Stimulated activated CD8-positive, alpha-beta memory T cell treated with anti-CD3 and anti-CD28 coated beads, Interleukin-2, amount 100 ng/mL, for 1 hour (primary cell): ENCODE measurements at places on chromosomes 6 and 20.

GRCh38 chr6:38137608-38138265 lies 318.2 kb downstream of the ZFAND3 start:
- DNase-seq = no peak

DNA sequence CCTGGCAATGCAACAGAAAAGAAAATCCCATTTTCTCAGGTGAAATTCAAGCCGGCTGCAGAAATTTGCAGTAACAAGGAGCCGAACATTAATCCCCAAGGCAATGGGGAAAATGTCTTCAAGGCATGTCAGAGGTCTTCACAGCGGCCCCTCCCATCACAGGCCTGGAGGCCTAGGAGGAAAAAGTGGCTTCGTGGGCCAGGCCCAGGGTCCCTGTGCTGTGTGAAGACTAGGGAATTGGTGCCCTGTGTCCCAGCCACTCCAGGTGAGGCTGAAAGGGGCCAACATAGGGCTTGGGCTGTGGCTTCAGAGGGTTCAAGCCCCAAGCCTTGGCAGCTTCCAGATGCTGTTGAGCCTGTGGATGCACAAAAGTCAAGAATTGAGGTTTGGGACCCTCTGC lies 111.7 kb downstream of the CD24 start:
- no peak for DNase-seq

GRCh38 chr6:160130729-160131484 lies 9.3 kb downstream of the SLC22A1 start:
- DNase-seq = no peak

GRCh38 chr6:134464690-134465411 lies 146.9 kb upstream of the SGK1 start:
- no peak for DNase-seq

GRCh38 chr6:150251566-150252186 lies 108.8 kb downstream of the PPP1R14C start:
- no peak for DNase-seq

DNA sequence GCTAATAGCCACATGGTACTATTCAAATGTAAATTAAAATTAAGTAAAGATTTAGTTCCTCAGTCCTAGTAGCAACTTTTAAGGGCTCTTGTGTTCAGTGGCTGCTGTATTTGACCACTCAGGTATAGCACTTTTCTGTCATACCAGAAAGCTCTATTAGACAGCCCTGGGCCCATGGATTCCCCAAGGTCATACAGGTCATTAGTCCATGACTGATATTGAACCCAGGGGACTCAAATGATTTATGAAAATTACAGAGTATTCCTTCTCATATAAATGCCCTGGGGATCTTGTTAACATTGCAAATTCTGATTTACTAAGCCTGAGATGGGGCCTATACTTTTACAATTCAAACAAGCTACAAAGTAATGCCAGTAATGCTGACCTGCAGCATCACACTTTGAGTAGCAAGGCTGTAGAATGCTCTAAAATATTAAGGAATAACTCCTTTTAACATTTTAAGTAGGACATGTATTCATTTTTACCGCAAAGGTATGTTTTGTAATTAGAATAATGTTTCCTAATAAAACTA lies 29.6 kb downstream of the RNF217 start:
- no peak for DNase-seq

- DNase-seq = no peak
Measured at GRCh38 chr20:37567331-37567665, 39.6 kb upstream of the BLCAP start.

- no peak for DNase-seq
Measured at GRCh38 chr6:2168480-2168879, 76.9 kb downstream of the GMDS start.

GRCh38 chr20:20207872-20208271 lies 155.5 kb downstream of the CFAP61 start:
- no peak for DNase-seq

DNA sequence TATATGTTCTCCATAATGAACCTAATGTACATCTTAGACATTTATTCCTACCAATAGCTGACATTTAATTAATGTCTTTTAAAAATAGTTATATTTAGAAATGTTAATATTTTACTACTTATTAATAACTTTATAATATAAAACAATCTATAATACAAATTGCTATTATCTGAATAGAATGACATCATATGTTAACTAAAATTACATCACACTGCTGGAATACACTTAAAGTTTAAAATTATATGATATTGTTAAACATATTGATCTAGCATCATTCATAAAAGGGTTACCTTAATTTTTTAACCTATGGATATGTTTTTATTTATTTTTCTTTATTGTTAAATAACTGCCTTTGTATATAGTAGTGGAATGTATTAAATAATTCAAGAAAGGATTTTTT lies 660.2 kb upstream of the ADGRB3 start:
- DNase-seq = no peak

- DNase-seq = no peak
Measured at GRCh38 chr20:48012401-48012974, 227.2 kb upstream of the SULF2 start.

DNA sequence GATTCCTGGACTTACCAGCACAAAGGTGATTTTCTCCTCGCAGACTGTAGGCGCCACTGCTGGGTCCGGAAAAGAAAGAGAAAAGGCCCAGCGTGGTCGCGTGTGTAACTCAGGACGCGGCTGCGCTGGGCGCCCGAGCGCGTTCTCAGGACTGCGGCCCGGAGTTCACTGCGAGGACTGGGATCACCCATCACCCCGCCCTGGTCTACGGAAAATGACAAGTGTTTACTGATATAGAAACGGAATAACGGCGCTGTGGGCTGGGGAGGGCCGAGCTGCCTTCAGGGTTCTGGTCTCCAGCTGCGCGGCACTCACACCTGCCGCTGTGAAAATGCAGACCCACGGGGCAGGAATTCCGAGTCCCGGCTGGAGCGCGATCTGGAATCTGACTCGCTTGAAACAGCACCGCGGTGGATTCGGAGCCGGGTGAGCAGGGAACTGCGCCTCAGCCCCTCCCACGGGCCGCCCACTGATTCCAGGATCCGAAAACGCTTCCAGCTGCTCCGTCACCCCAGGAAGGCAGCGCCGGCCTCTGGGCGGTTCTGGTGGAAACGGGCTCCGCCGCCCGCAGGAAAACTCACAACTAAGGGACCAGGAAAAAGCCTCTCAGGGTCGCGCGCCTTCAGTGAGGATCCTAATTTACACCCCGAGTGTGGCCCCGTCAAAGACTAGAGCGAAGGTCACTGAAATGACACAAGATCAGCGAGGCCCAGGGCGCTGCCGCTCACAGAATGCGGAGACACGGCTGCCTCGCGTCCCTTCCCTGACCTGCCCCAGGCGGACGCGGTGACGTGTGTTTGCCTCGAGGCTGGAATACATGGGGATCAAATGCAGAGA lies 34.5 kb downstream of the HLA-A start:
- DNase-seq = peak; percentile 25

GRCh38 chr6:142624978-142625715 lies 319.8 kb downstream of the HIVEP2 start:
- DNase-seq = no peak

DNA sequence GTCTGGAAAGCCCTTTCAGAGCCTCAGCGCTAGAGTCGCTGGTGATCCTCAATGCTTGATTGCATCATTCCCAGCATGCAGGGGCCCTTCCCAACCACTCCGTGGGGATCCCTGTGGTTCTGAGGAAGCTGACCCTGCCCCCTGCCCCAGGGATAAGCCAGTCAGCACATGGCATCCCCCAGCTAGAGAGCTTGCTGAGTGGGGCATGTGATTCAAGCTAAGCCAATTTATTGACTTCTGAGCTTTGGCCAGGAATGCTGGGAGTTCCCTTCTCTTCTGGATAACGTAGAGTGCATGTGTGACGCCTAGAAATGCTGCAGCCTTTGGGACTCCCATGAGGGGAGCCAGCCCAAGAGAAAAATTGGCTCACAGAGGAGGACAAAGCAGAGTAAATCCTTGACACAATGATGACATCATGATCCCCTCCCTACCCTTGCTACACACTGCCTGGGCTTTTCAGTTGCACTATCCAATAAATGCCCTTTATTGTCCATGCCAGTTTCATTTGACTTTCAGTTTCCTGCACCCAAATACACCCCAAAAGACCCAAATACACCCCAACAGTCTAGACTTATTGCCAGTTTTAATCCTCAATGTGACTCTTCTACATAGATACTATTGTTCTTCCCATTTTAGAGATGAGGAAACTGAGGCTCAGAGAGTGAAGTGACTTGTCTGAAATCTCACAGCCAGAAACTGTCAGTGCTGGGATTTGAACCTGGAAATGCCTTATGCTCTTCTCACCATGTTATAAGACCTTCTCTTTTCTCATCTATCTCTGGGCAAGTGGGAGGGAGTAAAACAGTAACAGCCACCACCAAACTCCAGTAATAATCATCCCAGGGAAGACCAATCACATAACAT lies 34.3 kb downstream of the KCNB1 start:
- DNase-seq = no peak

DNA sequence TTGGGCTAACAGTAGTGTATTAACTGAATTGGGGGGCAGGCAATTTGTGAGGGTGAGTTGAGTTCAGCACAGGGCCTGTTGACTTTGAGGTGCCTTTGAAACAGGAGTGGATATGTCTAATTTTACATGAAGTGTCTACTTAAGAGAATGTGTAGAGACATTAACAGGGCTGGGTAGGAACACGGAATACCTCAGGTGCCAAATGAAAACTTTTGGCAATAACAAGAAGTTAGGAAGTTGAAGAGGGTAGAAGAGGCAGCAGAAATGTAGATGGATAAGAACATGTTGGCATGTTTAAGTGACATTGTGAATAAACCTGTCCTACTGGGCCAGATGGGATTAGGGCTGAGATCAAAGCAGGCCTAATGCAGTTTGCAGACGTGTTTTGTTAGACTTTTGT lies 117.0 kb downstream of the SLC16A10 start:
- DNase-seq = no peak

DNA sequence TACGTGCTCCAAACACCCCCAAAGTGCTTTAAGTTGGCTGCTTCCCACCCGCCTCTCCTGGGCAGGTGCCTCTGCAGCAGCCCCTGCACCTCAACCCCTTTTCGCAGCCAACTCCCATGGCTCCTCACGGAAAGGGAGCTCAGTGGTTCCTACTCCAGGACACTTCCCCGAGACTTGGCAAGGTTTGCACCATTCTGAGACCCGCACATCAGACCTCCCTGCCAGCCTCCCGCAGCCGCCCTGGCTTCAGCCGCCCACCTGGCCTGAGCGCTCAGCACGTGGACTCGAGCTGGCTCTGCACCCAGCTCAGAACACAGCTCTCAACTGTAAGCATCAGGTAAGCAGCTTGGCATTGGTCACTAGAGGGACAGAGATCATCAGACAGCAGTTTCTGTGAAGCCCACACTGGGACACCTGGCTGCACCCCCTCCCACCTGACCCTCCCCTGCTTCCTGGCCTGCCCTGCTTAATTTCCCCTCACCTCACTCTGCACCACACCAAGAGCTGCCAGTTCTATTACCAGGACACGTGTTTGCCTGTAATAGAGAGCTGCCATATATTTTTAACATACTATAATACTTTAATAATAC lies 28.5 kb downstream of the GMDS start:
- DNase-seq = no peak

GRCh38 chr6:34771727-34772126 lies 14.4 kb downstream of the SNRPC start:
- no peak for DNase-seq

- no peak for DNase-seq
Measured at GRCh38 chr6:169638915-169639314, 62.9 kb downstream of the WDR27 start.

- DNase-seq = no peak
Measured at GRCh38 chr20:43009532-43009931, 180.2 kb downstream of the PTPRT start.

DNA sequence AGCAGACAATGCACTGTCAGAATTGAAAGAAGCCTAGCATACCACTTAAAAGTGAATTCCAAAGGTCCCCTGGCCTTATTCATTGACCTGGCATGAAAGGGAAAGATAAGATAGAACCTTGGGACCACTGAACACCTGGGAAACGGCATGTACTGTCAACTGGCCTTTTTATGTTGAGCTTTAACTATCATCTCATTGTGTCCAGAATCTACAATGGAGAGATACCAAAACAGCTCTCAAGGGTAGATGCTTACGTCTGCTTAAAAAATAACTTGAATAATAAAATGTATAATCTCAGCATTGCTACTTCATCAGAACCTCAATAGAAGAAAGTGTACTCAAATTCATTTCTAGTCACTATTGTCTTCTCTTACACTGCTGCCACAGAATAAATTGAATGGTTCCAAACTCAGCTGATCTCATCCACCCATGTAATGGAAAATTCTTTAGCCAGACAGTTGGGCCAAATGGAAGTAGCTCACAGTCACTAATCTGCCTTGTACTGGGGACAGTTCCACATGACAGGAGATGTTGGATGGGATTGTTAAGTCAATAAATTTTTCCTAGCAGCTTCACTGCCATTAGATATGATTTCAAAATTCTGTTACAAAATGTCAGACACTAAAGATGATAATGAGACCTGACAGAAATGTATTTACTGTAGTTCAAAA lies 93.8 kb downstream of the MLIP start:
- DNase-seq = no peak

DNA sequence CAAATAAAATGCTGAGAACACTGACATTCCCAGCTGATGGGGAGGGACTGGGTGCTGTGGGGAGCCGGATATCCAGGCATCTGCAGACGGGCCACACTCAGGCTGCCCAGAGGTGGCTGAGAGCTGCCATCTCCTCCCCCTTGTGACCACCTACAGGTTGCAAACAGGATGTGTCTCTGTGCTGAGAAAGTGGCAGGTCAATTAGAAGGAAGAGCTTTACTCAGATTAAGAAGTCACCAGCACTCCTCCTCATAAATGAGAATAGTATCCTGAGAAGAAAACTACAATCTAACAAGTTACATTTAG lies 63.0 kb downstream of the HUS1B start:
- no peak for DNase-seq

DNA sequence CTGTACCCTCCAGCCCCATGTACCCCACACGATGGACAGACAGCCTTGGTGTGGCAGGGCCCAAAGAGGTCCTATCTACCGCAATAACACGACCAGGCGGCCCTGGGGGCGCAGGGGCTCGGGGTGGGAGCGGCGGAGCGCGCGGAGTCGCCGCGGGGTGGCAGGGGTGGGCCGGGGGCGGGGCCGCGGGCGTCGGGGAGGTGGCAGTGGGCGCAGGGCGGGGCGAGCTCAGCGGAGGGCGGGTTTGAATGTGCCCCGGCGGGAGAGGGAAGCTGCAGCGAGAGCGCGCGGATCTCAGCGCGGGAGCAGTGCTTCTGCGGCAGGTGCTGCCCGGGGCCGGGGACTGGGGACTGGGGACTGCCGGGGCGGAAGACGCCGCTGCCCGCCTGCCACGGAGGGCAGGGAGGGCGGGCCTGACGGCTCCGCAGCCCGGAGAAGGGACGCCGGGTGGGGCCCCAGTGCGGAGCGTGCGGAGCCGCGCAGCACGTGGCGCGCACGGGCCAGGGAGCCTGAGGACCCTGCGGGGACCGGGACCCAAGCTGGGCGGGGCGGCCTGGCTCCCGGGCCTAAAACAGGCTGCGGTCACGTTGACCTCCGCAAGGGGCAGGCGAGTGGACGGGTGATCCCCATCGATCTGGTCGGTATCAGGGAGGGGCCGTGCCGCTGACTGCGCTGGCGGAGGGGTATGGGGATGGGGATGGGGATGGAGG lies at the start of gene SLC29A1:
SLC29A1 (plus strand) TSS at position 277 of the 710 bp plus-strand sequence. CDS start 3,719 bp downstream, outside the sequence.
- peak; percentile 62 for DNase-seq

DNA sequence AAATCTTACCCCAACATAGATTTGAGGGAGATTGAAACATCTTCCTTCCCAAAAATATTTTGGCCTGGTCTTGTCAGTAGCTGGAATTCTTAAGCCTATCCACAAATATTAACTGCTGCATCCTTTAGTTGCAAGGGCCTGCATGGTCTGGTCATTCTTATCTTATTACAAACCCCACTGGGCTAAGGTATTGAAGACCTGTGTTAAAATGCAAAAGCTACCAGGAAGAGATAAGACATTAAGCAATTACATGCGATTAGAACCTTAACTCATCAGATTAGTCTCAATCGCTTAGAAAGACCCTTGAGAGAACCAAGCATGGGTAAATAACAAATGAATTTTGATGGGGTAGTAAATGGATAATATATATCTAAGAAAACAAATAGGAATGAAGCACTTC lies 426.6 kb downstream of the FRK start:
- no peak for DNase-seq
